ENCODE measurements at places on chromosomes 12 and 14.

DNA sequence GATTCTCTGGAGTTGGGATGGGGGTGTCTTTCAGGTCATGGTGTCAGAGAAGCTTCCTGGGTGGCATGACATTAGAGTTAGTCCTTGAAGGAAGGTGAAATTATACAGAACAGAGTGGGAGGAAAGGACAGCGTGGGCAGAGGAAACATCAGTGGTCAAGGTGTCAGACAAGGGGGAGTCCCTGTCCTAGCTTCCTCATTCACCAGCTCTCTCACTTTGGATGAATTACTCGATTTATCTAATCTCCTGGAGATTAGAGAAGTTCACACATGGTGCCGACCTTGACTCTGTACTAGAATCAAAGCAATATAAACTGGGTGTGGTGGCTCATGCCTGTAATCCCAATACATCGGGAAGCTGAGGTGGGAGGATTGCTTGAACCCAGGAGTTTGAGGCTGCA is 492.9 kb downstream of the VRK1 start:
- no peak for DNase-seq

DNA sequence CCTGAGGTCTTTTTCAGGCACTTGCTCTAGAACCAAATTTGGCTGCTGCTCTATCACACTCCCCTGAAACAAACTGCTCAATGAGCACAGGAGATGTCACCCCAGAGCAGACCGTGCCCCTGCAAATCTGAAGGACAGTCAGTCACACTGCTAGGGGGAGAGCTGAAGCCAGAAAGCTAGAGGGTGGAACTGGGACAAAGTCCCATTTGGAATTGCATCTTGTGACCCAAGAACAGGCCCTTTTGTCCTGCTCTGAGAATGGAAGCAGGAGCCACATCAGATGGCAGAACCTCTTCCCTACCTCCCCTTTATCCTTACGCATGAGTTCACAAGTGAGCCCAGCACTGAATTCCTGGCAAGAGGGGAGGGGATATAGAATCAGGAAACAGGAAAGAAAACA is 64.7 kb downstream of the MAP3K9 start:
- DNase-seq: no peak

- no peak for DNase-seq
These were observed 483.0 kb upstream of the CCDC196 start for GRCh38 chr14:66003082-66003730.

DNA sequence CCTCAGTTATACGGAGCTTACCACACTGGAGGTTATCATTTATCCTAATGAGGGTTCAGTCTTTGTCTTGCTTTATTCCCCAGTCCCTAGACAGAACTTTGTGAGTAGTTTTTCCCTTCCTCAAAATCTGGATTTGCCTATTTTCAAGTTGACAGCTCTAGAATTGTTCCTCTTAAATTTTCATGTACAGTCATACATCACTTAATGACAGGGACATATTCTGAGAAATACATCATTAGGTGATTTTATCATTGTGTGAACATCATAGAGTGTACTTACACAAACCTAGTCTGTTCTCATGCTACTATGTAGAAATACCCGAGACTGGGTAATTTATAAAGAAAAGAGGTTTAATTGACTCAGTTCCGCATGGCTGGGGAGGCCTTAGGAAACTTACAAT is 3.1 kb downstream of the PRKAB1 start:
- no peak for DNase-seq

- no peak for DNase-seq
These were observed 57.9 kb upstream of the DCN start for GRCh38 chr12:91240386-91241095.

DNA sequence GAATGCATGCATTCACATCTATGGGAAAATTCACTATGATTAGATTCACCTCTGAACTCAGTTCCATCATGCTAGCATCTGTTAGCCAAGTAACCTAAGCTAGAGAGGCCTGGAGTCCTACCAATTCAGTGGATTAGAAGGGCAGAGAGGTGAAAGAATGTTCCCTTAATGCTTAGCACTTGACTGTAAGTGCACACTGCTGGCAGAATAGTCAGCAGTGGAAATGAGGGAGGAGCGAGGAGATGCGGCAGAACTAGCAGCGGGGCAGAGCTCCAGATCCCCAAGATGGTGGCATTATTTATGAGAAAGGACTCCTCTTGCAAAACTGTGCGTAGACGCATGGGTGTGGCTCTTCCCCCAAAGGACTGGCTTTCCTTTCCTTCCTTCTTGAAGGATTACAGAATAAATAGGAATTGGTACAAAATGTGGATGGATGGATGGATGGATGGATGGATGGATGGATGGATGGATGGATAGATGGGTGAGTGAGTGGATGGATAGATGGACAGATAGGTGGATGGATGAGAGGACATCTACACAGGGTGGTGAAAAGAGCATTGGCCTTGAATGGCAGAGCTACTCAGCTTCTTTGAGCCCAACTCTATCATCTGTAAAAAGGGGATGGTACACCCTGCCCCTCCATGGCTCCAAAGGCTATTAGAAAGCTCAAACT is 227.2 kb downstream of the CHST11 start:
- DNase-seq: no peak

GRCh38 chr12:106671840-106672239 is 89.0 kb downstream of the RFX4 start:
- DNase-seq: no peak
